ENCODE measurements at places on chromosomes 5 and 9.

- no peak for DNase-seq
Observed at GRCh38 chr5:9716838-9717281, 86.7 kb upstream of the TAS2R1 start.

- DNase-seq = no peak
Observed at GRCh38 chr9:35516479-35516878, 26.6 kb downstream of the RUSC2 start.

- DNase-seq = no peak
Observed at GRCh38 chr5:5497152-5497788, 74.8 kb downstream of the ICE1 start.

DNA sequence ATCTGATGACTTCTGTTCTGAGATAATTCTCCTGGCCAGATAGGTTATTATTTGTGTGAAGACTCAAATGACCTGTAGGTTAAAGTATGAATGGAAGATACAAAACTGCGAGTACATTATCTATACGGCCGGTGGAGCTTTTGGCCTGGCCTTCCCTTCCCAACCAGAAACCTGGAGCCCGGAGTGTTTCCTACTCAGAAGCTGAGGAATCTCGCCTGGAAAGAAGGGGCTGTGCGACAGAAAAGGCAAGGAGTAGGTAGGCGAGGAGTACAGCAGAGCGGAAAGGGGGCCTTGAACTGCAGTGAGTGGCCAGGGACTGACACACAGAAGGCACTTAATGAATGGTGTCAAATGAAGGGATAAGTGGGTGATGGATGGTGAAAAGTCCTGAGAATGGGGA, 34.6 kb downstream of the ANGPTL2 start:
- no peak for DNase-seq

DNA sequence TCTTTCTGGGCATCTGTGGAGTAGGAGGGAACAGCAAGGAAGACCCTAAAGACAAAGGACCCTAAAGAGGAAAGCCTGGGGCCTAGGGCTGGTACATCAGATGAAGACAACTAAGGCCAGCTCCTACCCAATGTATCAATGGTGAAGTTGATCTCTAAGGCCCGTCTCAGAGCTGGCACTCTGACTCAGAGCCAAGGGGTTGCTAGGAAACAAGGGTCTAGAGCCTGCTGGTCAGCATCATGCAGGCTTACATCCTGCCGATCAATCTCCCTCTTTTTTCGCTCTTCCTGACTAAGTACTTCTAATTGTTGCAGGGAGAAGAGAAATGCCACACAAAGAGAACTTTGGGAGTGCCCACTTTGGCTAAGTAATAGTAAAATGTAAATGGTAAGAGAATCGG, 26.2 kb downstream of the TRIM32 start:
- no peak for DNase-seq

- no peak for DNase-seq
Observed at GRCh38 chr5:177605667-177606066, 5.7 kb downstream of the B4GALT7 start.

- DNase-seq = no peak
Observed at GRCh38 chr9:131982102-131982501, 97.6 kb downstream of the MED27 start.

DNA sequence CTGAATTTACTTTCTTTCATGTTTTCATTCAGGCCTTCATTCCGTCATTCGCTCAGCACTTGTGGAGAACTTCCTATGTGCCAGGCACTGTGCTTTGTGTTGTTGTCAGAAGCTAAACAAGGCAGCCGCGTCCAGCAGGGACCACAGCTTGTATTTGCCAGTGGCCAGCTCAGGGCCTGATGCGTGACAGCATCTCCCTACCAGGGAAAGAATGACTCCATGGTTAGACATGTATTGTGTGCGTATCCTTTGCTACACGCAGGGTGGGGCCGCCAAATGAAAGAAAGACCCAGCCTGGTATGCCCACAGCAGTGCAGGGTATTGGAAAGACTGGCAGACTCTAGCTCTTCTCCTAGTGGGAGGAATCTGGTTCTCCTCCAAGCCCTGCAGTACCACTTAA, 4.7 kb upstream of the COL27A1 start:
- no peak for DNase-seq

- DNase-seq = no peak
Observed at GRCh38 chr9:95696701-95697100, 178.8 kb upstream of the ERCC6L2 start.

- DNase-seq = no peak
Observed at GRCh38 chr9:119003882-119004617, 365.2 kb downstream of the BRINP1 start.

GRCh38 chr5:55141945-55142690, 17.9 kb upstream of the GPX8 start:
- DNase-seq = no peak

- DNase-seq = no peak
Observed at GRCh38 chr9:21967702-21968101, 26.5 kb downstream of the CDKN2A start.

DNA sequence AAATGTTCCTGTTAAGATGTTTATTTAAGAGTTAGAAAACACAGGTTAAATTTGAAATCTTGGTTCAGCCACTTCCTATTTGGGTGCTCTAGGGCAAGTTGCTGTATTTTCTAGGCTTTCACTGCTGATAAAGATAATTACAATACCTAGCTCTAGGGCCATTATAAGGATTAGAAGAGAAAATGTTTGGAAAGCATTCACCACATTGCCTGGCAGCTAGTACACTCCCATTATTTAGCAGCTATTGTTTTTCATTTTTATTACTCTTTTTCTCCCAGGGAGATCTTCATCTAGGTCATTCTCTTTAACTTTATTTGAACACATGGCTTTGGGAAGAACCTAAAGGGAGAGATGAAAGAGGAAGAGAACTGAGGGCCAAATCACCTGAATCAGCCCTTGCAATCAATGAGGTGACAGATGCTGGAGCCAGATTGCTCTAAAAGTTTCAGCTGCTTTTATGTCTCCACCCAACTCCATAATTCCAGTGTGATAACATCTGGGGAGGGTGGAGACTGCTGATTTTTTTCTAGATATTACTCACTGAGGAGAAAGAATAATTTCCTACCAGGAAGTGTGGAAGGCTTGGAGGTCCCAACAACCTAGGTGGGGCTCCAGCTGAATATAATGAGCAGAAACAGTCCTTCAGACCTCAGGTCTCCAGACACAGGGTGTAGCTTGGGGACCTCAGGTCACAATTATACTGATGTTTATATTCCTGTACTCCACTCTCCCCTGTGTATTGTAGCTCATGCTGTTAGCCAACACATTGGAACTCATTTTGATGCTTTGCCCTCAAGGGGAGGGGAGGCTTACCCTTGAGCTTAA, 640.0 kb downstream of the RAB3C start:
- no peak for DNase-seq

DNA sequence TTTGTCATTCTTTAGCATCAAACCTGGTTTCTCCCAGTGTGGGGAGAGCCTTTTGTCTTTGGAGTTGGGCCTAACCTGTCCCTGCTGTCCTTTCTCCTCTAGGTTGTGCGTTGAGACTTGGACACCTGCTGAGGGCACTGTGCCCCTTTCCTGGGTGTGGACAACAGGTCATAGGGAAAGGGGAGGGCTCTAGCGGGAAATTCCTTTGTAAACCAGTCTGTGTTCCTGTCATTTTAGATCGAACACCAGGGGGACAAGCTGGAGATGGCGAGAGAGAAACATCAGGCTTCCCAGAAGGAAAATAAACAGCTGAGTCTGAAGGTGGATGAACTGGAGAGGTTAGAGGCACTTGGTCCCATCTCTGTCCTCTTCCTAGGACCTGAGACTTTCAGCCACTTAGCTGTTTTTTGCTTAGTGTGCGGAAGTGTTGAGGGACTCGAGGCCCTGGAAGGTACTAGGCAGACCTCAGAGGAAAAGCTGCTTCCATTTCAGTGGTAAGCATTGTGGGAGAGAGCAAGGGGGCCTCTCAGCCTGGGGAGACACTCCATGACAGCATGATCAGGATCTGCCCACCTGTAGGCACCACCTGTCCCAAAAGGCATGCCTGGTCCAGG, 8.6 kb upstream of the GLE1 start:
- DNase-seq = no peak
